NCI-H226 (cell line): ENCODE measurements at places on chromosomes 1 and 21.
A peak's percentile ranks its signal among the peaks of the same experiment; 100 is the strongest.

DNA sequence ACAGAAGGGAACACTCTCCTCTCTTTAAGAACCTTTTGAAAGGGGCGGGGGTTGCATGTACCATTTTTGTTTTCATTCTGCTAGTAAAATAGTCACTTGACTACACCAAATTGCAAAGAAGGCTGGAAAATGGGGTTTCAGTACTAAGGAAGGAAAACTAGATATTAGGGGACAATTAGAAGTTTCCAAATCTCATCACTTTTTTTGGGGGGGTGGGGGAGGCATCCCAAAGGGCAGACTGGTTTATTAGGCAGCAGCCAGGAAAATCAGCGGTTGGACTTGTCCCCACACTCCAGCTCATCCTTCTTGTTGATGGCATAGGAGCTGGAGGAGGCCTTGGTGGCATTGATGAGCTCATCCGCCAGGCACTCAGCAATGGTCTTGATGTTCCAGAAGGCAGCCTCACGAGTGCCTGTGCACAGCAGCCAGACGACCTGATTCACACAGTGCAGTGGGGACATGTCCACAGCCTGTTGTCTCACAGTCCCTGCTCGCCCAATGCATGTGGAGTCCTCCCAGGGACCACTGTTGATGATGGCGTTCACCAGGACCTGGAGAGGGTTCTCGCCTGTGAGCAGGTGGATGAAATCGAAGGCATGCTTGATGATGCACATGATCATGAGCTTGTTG, 1.7 kb upstream of the TMEM50B start:
- DNase-seq, result no peak

DNA sequence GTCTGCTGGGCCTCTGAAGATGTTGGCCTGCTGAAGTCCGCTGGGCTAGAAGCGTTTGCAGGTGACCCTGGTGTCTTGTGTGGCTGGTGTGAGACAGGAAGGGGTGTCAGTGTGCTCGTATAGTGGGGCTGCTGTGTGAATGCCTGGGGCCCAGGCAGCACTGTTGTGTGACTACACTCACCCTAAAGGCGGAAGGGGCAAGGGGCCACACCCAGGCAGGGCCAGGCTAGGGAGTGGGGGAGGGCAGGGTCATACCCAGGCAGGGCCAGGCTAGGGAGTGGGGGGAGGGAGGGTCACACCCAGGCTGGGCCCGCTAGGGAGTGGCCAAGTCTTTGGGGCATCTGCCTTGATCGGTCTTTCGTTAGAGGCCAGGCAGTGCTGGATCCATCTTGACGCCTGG, 25.0 kb downstream of the PDXK start:
- DNase-seq, result no peak

GRCh38 chr1:87034351-87034750, 119.9 kb downstream of the HS2ST1 start:
- DNase-seq, result no peak

- DNase-seq, result peak; percentile 50
These were observed 46.8 kb upstream of the A3GALT2 start for GRCh38 chr1:33367485-33368405.

- peak; percentile 42 for DNase-seq
These were observed 36.5 kb upstream of the KCND3 start for GRCh38 chr1:112026016-112026415.

DNA sequence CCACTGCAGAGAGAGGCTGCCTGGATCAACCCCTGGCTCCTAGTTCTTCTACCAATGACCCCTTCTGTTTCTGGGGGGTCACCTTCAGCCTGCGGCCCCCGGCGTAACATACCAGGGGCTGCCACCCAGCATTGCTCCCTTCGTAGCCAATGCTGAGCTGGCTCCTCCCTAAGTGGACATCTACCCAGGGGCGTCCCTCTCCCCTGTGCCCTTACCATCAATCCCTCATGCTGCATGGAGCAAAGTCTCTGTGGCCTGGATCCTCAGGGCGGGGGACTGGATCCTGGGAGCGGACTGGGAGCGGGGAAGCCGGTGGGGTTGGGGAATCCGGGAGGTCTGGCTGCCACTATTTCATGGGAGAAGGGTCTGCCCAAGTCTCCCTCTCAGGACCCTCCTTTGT, 28.6 kb downstream of the TRIM67 start:
- no peak for DNase-seq

DNA sequence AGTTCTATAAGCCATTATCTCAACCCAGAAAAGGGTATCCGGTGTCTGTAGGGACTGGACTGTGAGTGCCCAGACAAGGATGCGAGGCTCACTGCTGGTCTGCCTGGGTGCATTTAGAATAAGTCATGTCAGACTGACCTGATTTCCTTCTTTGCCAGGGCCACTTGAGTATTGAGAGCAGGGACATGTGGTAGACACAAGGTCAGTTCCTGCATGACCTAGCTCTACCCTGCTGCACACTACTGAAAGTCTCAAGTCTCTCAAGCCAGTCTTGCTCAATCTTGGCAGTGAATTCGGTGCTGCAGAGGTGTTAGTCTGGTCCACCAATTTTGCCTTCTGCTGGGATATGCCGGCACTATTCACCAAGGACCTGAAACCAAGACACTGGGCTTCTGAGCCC, 180.1 kb downstream of the C1orf94 start:
- DNase-seq, result no peak

- no peak for DNase-seq
These were observed 11.1 kb downstream of the PTPN14 start for GRCh38 chr1:214540324-214540723.

GRCh38 chr1:77018311-77018710, 151.0 kb downstream of the ST6GALNAC5 start:
- DNase-seq, result no peak

DNA sequence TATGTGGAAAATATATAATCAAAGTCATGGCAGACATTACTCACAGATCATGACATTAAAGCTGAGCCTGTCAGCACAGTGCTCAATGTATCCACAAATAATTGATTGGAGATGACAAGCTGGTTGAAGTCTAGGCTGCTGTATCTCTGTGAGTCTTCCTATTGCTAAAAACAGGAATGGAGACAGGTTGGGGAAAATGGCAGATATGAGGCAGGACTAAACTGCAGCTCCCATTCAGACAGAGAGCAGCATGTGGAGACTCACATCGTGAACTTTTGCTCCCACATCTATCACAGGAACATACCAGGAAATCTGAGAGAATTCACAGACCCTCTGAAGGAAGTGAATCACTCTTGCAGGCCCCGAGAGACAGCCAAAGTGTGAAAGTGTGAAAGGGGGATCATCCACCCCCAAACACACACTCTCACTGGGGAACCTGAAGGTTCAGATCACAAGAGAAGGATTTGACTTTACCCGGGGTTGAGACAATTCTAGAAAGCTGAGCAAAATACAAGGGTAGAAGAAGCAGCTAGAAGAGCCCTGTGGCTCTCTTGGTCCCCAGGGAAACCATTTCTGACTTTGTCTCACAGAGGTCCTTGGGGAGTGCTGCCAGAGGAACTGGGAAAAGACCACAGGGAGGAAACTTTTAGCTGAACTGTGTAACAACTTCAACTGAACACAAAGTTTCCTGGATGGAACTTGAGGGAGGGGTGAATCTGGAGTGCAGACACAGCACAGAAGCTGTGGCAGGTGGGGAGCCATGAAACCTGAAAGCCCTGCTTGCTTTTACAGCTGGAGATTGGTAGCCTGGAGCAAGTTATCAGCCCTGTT, 173.4 kb downstream of the S1PR1 start:
- DNase-seq, result no peak

- no peak for DNase-seq
These were observed 1.5 kb upstream of the TINAGL1 start for GRCh38 chr1:31574749-31575368.

DNA sequence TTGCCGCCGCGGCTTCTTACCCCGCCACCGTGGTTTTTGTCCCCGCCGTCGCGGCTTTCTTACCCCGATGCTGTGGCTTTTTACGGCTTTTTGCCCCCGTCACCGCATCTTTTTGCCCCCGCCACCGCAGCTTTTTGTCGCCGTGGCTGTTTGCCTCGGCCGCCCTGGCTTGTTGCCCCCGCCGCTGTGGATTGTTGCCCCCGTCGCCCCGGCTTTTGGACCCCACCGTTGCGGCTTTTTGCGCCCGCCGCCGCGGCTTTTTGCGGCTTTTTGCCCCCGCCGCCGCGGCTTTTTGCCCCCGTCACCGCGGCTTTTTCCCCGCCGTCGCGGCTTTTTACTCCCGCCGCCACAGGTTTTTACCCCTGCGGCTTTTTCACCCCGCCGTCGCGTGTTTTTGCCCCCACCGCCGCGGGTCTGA, 3934.3 kb downstream of the SRGAP2C start:
- no peak for DNase-seq

DNA sequence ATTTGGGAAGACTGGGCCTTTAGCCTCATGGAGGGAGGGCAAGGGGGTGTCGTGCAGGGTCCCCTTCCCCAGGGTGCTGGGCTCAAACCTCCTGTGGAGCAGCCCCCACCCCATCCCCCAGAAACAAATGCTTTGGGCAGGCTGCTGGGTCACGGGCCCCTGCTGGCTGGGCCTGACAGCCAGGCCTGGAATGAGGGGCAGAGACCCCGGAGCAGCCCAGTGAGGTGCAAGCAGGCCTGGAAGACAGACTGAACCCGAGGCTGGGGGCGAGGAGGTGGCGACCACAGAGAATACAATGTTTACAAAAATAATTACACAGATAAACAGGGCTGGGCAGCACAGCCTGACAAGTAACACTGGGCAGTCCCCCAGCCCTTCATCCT, 5.3 kb downstream of the CCDC24 start:
- DNase-seq, result no peak

GRCh38 chr1:246907472-246907871, 24.3 kb downstream of the AHCTF1 start:
- DNase-seq, result peak; percentile 9

- DNase-seq, result no peak
These were observed 43.8 kb upstream of the MACF1 start for GRCh38 chr1:39160703-39161102.

GRCh38 chr1:10216090-10216749, 5.8 kb downstream of the KIF1B start:
- DNase-seq, result no peak
